ENCODE measurements at places on chromosomes 16 and 17.

DNA sequence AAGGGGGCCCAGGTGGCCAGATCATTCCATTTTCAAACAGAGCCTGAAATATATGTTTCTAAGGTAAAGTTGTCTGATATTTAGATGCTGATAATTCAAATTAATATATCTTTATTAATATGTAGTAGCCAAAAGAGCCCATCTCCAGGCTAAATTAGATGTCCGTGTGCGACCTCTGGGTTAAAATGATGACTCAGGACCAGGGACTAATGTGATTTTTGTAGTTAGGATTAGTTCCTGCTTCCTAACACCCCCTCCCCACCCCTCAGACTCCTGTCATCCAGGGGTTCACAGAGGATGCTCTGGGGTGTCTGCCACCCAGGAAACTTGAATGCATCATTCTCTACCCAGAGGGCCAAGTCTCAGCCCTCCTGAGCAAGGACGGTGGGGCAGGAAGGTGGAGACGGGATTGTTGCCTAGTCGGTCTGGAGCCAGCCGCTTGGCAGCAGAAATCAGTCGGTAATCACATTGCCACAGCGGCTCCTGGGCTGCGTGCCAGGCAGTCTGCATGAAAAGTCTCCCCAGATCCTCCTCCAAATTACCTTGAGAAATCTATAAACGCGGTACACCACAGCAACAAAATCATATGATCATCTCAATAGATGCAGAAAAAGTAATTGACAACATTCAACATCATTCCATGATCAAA, 29.8 kb downstream of the CNGB1 start:
- no peak overlapping the region for H3K27ac ChIP-seq
- no peak overlapping the region for H3K4me3 ChIP-seq
- peaks cover 2% of the 10 kb centered on the region for H3K27me3 ChIP-seq
- peak; percentile 47 for DNase-seq
- H3K4me1 ChIP-seq, result peaks cover 8% of the 10 kb centered on the region
- no peaks in the 10 kb centered on the region for H3K36me3 ChIP-seq

DNA sequence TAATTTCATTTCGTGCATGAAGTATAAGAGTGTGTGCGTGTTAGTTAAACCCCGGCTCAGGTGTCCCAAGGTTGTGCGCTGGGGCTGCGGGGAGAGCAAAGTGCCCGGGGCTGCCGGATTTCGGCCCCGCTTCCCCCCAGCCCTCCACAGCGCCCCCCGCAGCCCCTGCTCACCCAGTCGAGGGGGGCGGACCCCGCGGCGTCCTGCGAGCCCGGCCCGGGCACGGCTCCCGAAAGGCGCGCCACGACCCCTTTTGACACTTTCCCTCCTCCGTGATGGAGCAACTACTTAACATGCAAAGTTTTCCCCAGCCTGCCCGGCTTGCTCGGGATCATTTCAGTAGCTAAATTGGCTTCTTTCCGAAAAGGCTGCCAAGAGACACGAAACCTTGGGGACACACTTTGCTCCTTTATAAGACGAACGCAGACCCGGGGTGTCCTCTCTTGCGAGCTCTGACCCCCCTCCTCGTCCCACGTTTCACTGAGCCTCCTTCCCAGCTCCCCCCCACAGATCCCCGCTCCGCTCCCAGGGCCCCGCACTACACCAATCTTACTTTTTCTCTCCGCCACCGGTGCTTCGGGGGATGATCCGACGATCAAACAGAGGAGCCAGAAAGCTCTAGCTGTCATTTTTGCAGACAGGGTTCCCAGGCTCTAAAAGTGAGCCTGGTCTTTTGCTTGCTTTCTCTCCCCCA, 552 bp downstream of the C17orf58 start:
- H3K4me3 ChIP-seq, result peak overlapping the region; percentile 62
- H3K27ac ChIP-seq, result peak overlapping the region; percentile 98
- DNase-seq, result peak; percentile 53
- H3K4me1 ChIP-seq, result peaks cover 22% of the 10 kb centered on the region

GRCh38 chr17:39238311-39238972, 12.7 kb upstream of the STAC2 start:
- no peak overlapping the region for H3K27ac ChIP-seq
- no peaks in the 10 kb centered on the region for H3K36me3 ChIP-seq
- no peak overlapping the region for H3K4me3 ChIP-seq
- no peak for DNase-seq
- H3K27me3 ChIP-seq, result peaks cover 4% of the 10 kb centered on the region

GRCh38 chr17:17191346-17191792, 14.8 kb downstream of the PLD6 start:
- H3K27me3 ChIP-seq, result no peaks in the 10 kb centered on the region
- H3K27ac ChIP-seq, result peak overlapping the region; percentile 72
- peaks cover 27% of the 10 kb centered on the region for H3K36me3 ChIP-seq
- peak; percentile 51 for DNase-seq
- peaks cover 19% of the 10 kb centered on the region for H3K4me1 ChIP-seq

GRCh38 chr16:48580925-48581500, 29.0 kb downstream of the N4BP1 start:
- H3K27me3 ChIP-seq, result no peaks in the 10 kb centered on the region
- no peak for DNase-seq
- no peak overlapping the region for H3K27ac ChIP-seq

DNA sequence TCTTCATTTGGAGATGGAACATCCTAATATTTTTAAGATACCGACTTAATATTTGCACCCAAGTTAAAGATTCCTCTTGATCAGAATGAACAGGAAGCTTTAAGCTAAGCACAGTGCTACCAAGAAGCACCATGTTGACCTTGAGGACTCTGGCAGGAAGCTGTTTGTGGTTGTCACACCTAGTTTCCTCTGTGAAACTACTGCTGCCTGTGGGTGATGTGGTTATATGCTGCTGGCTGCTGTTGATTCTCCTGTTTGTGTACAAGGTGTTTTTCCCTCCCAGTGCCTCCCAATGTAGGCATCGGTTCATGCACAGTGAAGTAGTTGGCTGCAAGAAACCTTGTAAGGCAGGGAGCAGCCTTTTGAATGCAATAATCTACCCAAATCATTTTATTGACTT, 23.4 kb downstream of the RBL2 start:
- no peak for DNase-seq
- H3K4me3 ChIP-seq, result no peak overlapping the region
- no peaks in the 10 kb centered on the region for H3K27me3 ChIP-seq
- H3K4me1 ChIP-seq, result no peaks in the 10 kb centered on the region
- H3K27ac ChIP-seq, result no peak overlapping the region

GRCh38 chr16:76226481-76226880, 50.7 kb upstream of the CNTNAP4 start:
- DNase-seq, result no peak
- H3K4me3 ChIP-seq, result no peak overlapping the region
- H3K27me3 ChIP-seq, result no peaks in the 10 kb centered on the region

DNA sequence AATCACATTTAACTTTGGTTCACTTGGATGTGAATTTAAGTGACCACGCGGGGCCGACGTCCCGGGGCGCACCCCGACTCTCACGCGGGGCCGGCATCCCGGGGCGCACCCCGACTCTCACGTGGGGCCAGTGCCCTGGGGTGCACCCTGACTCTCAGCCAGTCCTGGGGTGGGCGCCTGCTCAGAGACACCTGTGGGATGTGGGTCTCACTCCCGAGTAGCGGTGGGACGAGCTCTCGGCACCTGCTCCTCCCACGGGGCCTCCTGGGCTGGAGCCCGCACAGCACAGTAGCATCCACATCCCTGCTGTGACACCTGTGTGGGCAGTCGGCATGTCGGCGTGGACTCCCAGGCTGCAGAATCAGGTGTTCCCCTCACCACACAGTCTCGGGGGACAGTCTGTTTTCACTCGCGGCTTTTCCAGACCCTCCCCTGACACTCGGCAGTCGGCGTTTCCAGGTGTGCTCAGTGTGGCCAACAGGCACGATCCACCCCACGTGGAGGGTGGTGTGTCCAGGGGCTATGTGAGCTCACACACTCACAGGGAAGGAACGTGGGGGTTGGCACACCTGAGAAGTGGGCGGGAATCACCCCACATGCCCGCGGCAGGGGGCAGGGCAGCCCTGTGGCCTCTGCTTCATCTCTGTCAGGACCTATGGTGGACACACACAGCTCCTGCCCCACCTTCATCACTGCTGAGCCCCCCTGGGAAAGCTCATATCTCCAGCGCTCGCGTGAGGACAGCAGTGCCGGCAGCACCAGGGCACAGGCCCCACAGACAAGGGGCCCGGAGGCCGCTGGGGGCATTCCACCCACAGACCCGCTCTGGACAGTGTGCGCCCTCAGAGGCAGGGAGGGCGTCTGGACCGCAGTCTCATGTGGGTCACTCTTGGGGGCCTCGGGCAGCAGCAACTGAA, 51.8 kb downstream of the LMF1 start:
- no peak overlapping the region for H3K27ac ChIP-seq
- peaks cover 2% of the 10 kb centered on the region for H3K36me3 ChIP-seq
- H3K4me3 ChIP-seq, result no peak overlapping the region
- no peaks in the 10 kb centered on the region for H3K27me3 ChIP-seq
- no peak for DNase-seq
- peaks cover 60% of the 10 kb centered on the region for H3K4me1 ChIP-seq

- H3K27me3 ChIP-seq, result no peaks in the 10 kb centered on the region
- no peaks in the 10 kb centered on the region for H3K4me1 ChIP-seq
- peaks cover 37% of the 10 kb centered on the region for H3K36me3 ChIP-seq
- H3K27ac ChIP-seq, result no peak overlapping the region
Observed at GRCh38 chr17:61904094-61904710, 23.6 kb downstream of the INTS2 start.

GRCh38 chr16:51141106-51141505, 10.0 kb downstream of the SALL1 start:
- DNase-seq, result no peak
- no peak overlapping the region for H3K27ac ChIP-seq
- peaks cover 30% of the 10 kb centered on the region for H3K27me3 ChIP-seq
- no peaks in the 10 kb centered on the region for H3K36me3 ChIP-seq
- no peak overlapping the region for H3K4me3 ChIP-seq
- peaks cover 8% of the 10 kb centered on the region for H3K4me1 ChIP-seq

DNA sequence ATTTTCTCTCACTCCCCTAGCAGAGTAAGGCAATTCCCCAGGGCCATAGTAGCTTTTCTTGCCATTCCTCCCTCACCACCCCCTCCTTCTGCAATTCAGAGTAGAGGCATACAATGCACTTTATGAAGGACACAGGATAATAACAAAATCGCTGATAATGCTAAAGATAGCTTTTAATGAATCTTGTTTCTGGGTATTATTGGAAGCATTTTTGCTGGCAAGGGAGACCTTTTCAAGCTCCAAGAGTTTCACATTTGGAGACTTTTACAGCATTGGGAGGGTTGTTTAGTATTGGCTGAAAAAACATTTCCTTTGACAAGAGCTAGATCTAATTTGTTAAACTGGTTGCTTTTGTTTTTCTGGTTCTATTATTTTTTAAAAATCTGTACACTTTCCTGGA, 573.0 kb upstream of the C16orf82 start:
- H3K27me3 ChIP-seq, result no peaks in the 10 kb centered on the region
- H3K36me3 ChIP-seq, result no peaks in the 10 kb centered on the region
- H3K4me1 ChIP-seq, result peaks cover 3% of the 10 kb centered on the region
- H3K4me3 ChIP-seq, result no peak overlapping the region
- no peak overlapping the region for H3K27ac ChIP-seq

DNA sequence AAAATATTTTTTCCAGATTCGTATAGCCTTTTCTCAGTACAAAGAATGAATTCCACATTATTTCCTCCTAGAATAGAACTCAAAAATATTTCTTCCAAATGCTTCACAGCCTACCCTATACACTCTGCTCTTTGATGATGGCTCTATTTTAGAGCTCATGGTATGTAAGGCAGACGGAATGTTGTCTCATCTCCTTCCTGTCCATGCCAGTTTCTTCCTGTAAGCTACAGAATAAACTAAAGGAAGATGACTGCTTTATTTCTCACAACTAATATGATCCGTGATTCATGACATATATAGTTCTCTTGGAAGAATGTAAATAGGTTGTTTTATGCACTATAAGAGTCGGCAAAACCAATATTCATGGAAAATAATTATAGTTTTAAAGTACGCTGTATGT, 723.1 kb downstream of the CDH11 start:
- no peak overlapping the region for H3K27ac ChIP-seq
- no peaks in the 10 kb centered on the region for H3K4me1 ChIP-seq
- no peaks in the 10 kb centered on the region for H3K27me3 ChIP-seq
- H3K4me3 ChIP-seq, result no peak overlapping the region
- no peaks in the 10 kb centered on the region for H3K36me3 ChIP-seq
- DNase-seq, result no peak

GRCh38 chr16:53282975-53283946, 151.0 kb upstream of the RBL2 start:
- H3K27me3 ChIP-seq, result no peaks in the 10 kb centered on the region
- no peak overlapping the region for H3K4me3 ChIP-seq
- DNase-seq, result peak; percentile 39
- H3K4me1 ChIP-seq, result no peaks in the 10 kb centered on the region

DNA sequence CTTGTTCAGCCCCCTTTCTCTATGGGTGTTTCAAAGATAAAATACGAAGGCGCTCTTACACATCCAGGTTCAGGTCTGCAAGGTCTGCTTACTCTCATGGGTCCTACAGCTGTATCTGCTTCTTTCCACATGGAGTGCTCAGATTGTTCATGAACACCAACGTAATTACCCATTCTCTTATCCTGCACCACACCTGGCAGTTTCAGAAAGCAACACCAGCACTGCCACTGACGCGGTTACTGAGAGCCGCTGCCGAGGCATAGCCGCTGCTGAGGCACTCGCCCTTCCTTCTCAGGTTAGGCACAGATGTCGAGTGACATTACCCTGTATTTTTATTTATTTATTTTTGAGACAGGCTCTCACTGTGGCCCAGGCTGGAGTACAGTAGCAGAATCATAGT, 147.1 kb downstream of the RPTOR start:
- H3K36me3 ChIP-seq, result peaks cover 4% of the 10 kb centered on the region
- H3K4me3 ChIP-seq, result no peak overlapping the region
- no peak overlapping the region for H3K27ac ChIP-seq

- peak; percentile 68 for DNase-seq
- H3K27ac ChIP-seq, result no peak overlapping the region
- no peaks in the 10 kb centered on the region for H3K4me1 ChIP-seq
- peak overlapping the region; percentile 41 for H3K4me3 ChIP-seq
- no peaks in the 10 kb centered on the region for H3K27me3 ChIP-seq
- no peaks in the 10 kb centered on the region for H3K36me3 ChIP-seq
Observed at GRCh38 chr17:21573961-21574610, 118.2 kb upstream of the KCNJ18 start.

- H3K27me3 ChIP-seq, result no peaks in the 10 kb centered on the region
- peaks cover 29% of the 10 kb centered on the region for H3K4me1 ChIP-seq
- H3K4me3 ChIP-seq, result peak within 1 kb of the TSS; percentile 96
- H3K27ac ChIP-seq, result peak within 1 kb of the TSS; percentile 86
- H3K36me3 ChIP-seq, result peaks cover 49% of the 10 kb centered on the region
- DNase-seq, result no peak
Observed at GRCh38 chr16:66935314-66936011, at the start of gene CES2. Gene CES2, plus strand, starts transcription at chr16:66935516. Its CDS starts 120 bp downstream, at chr16:66935636.

DNA sequence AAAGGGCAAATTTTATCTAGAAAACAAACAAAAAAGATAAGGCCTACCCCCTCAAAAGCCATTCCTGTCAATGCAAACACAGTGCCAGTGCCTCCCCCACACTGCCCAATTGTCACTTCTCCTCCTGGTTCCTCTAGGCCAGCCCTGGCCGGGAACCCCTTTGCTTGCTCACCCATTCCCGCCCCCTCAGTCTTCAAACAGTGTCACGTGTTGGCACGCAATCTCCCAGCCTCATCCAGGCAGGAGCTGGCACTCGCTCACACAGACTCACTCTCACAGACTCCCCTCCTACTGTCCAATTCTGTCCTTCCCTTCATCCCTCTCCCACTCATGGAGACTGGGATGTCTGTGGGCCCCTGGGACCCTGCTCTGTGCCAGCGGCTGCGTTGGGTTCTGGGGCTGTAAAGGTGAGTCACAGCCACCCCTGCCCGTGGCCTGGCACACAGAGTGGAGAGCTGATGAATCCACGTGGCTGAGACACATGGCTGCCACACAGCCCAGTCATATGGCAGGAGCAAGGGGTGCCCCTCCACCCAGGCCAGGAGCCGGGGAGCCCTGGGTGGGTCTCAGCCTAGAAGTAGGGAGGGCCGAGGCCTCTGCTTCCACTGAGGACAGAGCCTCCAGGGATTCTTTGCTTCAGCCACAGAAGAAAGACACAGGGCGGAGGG, 54.8 kb downstream of the VAC14 start:
- H3K27ac ChIP-seq, result peak overlapping the region; percentile 6
- peaks cover 53% of the 10 kb centered on the region for H3K4me1 ChIP-seq
- no peak overlapping the region for H3K4me3 ChIP-seq
- peak; percentile 69 for DNase-seq

Measured in muscle of leg (tissue), 16 donors.